GM23338 (cell line): ENCODE measurements at places on chromosomes 3 and 15. TPM values are rescaled to one million over a fixed set of nuclear protein-coding genes. Genes with fewer than 3 reads are reported as not detected.

DNA sequence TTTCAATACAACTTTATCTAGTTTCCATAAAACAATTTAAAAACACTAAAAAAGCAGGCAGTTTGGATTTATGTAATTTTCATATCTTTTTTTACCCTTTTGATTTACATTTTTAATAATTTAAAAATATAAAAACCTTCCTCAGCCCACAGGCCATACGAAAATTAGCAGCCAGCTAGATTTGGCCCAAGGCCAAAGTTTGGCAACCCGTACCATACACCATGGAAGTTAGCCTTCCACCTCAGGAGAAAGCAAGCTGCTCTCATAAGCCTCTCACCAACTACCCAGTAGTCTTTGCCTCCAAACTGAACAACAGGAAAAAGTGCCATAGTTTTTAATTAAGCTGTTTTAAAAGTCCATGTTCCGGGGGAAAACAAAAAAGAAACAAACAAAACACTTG is 107.3 kb upstream of the TRIM42 start:
- no peak for DNase-seq
- H3K36me3 ChIP-seq, result no peaks in the 10 kb centered on the region
- H3K27me3 ChIP-seq, result no peaks in the 10 kb centered on the region

- DNase-seq, result peak; percentile 64
- no peaks in the 10 kb centered on the region for H3K36me3 ChIP-seq
Measured at GRCh38 chr3:28915741-28916500, 364.9 kb upstream of the RBMS3 start.

DNA sequence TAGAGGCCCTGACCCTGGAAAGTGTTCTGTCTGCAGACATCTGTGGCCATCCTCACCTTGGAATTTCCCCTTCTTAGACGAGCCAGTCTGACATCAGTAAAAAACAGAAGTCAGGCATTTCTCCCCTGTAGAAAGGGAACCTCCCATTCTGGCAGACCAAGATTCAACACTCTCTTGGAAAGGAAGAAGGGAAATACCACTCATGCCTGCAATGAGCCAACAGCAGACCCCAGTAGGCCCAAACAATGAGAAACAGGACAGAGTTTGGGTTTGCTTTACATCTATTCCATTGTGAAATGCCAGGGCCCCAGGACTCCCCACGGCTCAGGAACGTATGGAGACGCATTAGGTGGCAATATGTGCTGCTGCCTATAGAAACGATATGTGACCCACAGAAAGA is 264.0 kb upstream of the NSMCE3 start:
- peaks cover 27% of the 10 kb centered on the region for H3K4me1 ChIP-seq
- DNase-seq, result peak; percentile 61
- H3K4me3 ChIP-seq, result no peak overlapping the region
- H3K27me3 ChIP-seq, result no peaks in the 10 kb centered on the region

AP3B2 gene
- 14.0 and 19.2 TPM in 2 replicates for total RNA-seq

- H3K4me3 ChIP-seq, result no peak overlapping the region
- no peaks in the 10 kb centered on the region for H3K36me3 ChIP-seq
- no peaks in the 10 kb centered on the region for H3K27me3 ChIP-seq
- H3K4me1 ChIP-seq, result peaks cover 17% of the 10 kb centered on the region; the same call in 1 of the 2 replicates
Measured at GRCh38 chr3:117150628-117151027, 441.0 kb downstream of the TUSC7 start.

DNA sequence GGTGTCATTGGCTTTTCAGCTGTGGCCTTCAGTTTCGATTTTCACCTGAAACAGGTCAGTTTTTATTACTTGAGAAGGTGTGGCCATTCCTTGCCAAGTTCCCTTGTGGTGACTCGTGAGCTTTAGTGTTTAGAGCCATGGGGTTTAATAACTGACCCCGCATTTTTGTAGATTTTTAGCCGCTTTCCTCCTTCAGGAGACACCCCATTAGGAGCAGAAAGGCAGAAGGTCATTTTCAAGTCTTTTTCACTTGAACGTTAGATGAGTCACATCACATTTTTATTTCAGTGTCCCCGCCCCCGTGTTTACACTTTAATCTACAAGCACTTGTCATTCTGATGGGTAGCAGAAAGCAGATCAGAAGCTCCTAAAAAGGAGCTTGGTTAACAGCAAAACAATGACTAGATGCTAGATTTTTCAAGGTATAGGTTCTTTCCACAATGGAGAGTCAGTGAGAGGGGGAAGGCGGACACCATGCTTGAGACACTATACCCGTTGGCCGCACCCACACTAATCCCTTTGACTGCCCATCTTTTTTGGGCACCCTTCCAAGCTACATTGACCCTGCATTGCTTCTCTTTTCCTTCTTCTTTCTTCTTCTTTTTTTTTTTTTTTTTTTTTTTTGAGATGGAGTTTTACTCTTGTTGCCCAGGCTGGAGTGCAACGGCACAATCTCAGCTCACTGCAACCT is 132.7 kb downstream of the GHSR start:
- peaks cover 17% of the 10 kb centered on the region; the same call in 1 of the 2 replicates for H3K36me3 ChIP-seq
- DNase-seq, result no peak
- no peak overlapping the region for H3K4me3 ChIP-seq
- H3K27ac ChIP-seq, result no peak overlapping the region
- H3K27me3 ChIP-seq, result no peaks in the 10 kb centered on the region
- H3K4me1 ChIP-seq, result peaks cover 5% of the 10 kb centered on the region; the same call in 1 of the 2 replicates

SLC38A3 gene
- 0.28 and 3.0 TPM in 2 replicates for total RNA-seq

- H3K27ac ChIP-seq, result no peak overlapping the region
- DNase-seq, result no peak
- no peaks in the 10 kb centered on the region for H3K4me1 ChIP-seq
- H3K27me3 ChIP-seq, result no peaks in the 10 kb centered on the region
- no peaks in the 10 kb centered on the region for H3K36me3 ChIP-seq
Measured at GRCh38 chr3:16186565-16186964, 12.1 kb downstream of the GALNT15 start.

DNA sequence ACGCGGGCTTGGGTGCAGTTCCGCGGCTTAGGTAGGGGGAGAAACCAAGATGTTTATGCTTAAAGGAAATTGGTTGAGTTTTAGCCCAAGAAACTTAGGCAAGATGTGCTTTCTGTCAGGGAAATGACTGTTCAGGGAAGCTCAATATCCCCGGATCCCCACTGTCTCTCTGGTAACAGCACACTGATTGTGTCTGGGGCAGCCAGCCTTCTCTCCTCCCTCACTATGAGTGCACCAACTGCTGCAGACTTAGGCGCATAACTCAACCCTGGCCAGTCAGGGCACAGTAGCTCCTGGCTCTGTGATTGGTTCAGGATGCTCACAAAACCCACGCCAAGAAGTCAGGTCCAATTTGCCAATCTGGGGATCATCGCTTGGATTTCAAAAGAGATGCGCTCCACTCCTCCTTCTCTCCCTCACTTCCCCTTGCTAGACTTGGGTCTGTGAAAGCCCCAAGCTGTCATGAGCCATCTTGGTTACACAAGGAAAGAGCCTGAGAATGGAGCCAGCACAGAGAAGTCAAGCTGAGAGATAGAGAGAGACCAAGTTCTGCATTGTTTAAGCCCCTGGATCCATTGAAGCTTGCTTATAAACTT is 42.5 kb upstream of the CACNA2D3 start:
- H3K27me3 ChIP-seq, result no peaks in the 10 kb centered on the region
- H3K4me3 ChIP-seq, result peak overlapping the region; percentile 34; the same call in 1 of the 2 replicates
- no peaks in the 10 kb centered on the region for H3K36me3 ChIP-seq
- H3K4me1 ChIP-seq, result peaks cover 27% of the 10 kb centered on the region

PAQR5 gene
- total RNA-seq, result 14.5 and 17.7 TPM in 2 replicates

CP gene
- total RNA-seq, result 2.8 and 3.3 TPM in 2 replicates

DNA sequence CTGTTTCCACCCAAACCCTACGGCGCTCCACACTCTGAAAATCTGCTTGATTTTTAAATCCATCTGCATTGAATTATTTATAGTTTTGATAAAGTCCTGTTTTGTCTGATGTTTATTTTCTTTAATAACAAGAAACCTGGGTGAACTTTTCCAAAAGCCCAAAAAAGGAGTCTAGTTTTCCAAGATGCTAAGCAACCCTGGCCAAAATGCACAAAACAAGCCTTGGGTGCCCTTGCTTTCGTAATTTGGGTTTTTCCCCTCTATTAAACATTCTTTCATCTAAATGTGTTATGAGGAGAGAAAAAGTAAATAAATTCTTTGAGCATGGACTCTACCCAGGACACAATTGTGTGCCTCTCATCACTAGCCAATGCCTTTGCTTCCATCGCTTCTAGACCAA is 468.9 kb downstream of the MCTP2 start:
- no peak for DNase-seq
- H3K27ac ChIP-seq, result no peak overlapping the region
- no peaks in the 10 kb centered on the region for H3K36me3 ChIP-seq

- no peaks in the 10 kb centered on the region for H3K36me3 ChIP-seq
- H3K4me1 ChIP-seq, result no peaks in the 10 kb centered on the region
- no peak overlapping the region for H3K4me3 ChIP-seq
- H3K27ac ChIP-seq, result no peak overlapping the region
- no peaks in the 10 kb centered on the region for H3K27me3 ChIP-seq
- no peak for DNase-seq
Measured at GRCh38 chr3:8359133-8359532, 142.5 kb upstream of the LMCD1 start.

DNA sequence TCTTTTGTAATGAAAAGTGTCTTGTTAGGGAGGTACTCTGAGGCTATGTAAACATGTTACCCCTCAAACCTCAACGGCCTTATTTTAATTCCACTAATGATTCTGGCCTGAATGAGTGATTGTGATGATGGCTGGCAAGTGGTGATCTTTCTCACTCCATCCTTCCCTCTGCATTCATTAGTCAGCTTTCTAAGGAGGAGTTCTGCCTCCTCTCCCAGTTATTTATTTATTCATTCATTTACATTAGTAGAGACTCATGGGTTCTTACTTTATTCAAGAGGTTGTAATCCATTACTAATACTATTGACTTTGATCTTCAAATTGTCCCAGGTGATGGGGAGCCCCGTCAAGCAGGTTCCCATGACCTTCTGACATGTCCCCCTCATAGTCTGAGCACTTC is 35.3 kb downstream of the GNB5 start:
- H3K27me3 ChIP-seq, result no peaks in the 10 kb centered on the region
- H3K4me3 ChIP-seq, result no peak overlapping the region
- no peak overlapping the region for H3K27ac ChIP-seq
- H3K4me1 ChIP-seq, result no peaks in the 10 kb centered on the region
- no peak for DNase-seq
- no peaks in the 10 kb centered on the region for H3K36me3 ChIP-seq

DNA sequence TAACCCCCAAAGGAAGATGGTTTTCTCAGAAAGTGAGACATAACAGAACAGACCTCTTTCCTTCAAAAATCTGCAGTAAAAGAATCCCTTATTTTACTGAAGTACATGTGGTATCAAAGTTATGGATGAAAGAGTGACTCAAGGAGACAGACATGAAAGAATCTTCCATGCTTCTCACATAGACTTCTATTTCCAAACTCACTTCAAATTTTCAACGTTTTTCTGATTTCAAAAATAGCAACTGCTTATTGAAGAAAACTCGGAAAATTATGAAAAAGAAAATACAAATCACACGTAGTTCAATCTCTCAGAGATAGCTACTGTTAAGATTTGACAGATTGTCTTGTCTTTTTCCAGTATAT is 39.8 kb upstream of the TRA2B start:
- H3K4me3 ChIP-seq, result no peak overlapping the region
- no peaks in the 10 kb centered on the region for H3K27me3 ChIP-seq
- no peaks in the 10 kb centered on the region for H3K36me3 ChIP-seq
- no peaks in the 10 kb centered on the region for H3K4me1 ChIP-seq

ENTPD3 gene
- total RNA-seq, result 0.63 and 0.74 TPM in 2 replicates

DNA sequence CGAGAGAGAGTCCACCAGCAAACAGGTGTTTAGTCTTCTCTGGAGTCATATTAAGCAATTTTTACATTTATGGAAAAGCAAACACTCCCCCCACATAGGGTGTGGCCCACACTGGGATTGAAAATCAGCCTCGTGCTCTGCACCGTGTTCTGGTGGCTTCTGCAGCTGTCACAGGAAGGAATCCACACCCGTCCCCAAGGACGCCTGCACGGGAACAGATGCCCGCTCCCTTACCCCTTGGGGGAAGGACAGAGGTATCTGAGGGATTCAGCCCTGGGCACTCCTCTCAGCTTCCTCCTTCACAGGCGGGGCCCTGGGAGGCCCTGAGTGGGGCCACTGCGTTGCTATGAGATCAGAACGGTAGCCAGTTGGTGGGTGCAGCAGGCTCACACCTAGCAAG is 27.8 kb downstream of the LIPC start:
- H3K27me3 ChIP-seq, result no peaks in the 10 kb centered on the region
- no peak for DNase-seq
- no peaks in the 10 kb centered on the region for H3K4me1 ChIP-seq

DNA sequence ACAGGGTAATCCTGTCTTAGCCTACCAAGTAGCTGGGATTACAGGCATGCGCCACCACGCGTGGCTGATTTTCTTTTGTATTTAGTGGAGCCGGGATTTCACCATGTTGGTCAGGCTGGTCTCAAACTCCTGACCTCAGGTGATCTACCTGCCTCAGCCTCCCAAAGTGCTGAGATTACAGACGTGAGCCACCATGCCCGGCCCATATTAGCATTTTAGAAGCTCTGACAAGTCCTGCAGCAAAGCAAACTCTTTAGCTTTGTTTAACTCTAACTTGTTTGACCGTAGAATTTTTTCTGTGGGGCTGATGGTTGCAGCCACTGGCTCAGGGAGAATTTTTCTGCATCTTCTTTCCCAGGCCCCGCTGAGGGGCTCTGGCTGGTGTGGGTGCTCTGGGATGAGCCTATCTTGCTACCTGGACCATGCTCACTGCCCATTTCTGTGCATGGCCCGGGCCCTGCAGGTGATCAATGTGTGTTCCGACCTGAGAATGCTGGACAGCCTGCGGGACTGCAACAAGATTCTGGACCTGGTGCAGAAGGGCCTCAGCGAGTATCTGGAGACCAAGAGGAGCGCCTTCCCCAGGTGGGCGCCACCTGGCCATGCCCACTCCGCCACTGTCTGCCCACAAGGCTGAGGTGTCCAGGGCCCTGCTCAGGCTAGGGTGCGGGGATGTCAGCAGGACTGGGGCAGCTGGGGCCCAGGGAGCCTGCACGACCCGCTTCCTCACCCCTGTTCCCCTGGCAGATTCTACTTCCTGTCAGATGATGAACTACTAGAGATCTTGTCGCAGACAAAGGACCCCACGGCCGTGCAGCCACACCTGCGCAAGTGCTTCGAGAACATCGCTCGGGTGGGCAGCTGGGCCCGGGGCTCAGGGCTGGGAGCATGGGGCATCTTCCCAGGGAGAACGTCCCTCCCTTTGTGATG is 41.3 kb downstream of the DNAH1 start:
- DNase-seq, result no peak
- H3K27ac ChIP-seq, result no peak overlapping the region
- H3K36me3 ChIP-seq, result no peaks in the 10 kb centered on the region
- H3K4me3 ChIP-seq, result no peak overlapping the region
- H3K4me1 ChIP-seq, result no peaks in the 10 kb centered on the region

GRCh38 chr3:32405155-32405554 is 13.5 kb downstream of the CMTM7 start:
- DNase-seq, result no peak
- peaks cover 57% of the 10 kb centered on the region for H3K4me1 ChIP-seq
- no peaks in the 10 kb centered on the region; the same call in 1 of the 2 replicates for H3K36me3 ChIP-seq
- H3K4me3 ChIP-seq, result no peak overlapping the region
- no peaks in the 10 kb centered on the region for H3K27me3 ChIP-seq

GRCh38 chr15:51191072-51191670 is 96.5 kb upstream of the TNFAIP8L3 start:
- DNase-seq, result no peak
- no peaks in the 10 kb centered on the region; the same call in 1 of the 2 replicates for H3K4me1 ChIP-seq
- no peak overlapping the region for H3K4me3 ChIP-seq
- H3K27ac ChIP-seq, result no peak overlapping the region
- H3K36me3 ChIP-seq, result no peaks in the 10 kb centered on the region

GP9 gene
- total RNA-seq, result not detected in 2 replicates

GRCh38 chr15:100783291-100783690 is 96.3 kb upstream of the ALDH1A3 start:
- no peak overlapping the region for H3K4me3 ChIP-seq
- H3K27me3 ChIP-seq, result no peaks in the 10 kb centered on the region
- no peak overlapping the region for H3K27ac ChIP-seq
- no peak for DNase-seq
- H3K36me3 ChIP-seq, result no peaks in the 10 kb centered on the region
- H3K4me1 ChIP-seq, result no peaks in the 10 kb centered on the region
